Naive thymus-derived CD8-positive, alpha-beta T cell (primary cell): ENCODE measurements at places on chromosomes 16 and 17. TPM values are rescaled to one million over a fixed set of nuclear protein-coding genes. Genes with fewer than 3 reads are reported as not detected.

Gene LPO
- not detected for total RNA-seq

Gene OTOA
- not detected for total RNA-seq

Gene KRT36
- not detected for total RNA-seq

Gene BRIP1
- 0.77 TPM for total RNA-seq

Gene FN3KRP
- total RNA-seq: 43.6 TPM

Gene G6PC3
- 19.1 TPM for total RNA-seq

Gene SMIM5
- 0.82 TPM for total RNA-seq
